RWPE1 (cell line): ENCODE measurements at places on chromosomes 3 and 15.

DNA sequence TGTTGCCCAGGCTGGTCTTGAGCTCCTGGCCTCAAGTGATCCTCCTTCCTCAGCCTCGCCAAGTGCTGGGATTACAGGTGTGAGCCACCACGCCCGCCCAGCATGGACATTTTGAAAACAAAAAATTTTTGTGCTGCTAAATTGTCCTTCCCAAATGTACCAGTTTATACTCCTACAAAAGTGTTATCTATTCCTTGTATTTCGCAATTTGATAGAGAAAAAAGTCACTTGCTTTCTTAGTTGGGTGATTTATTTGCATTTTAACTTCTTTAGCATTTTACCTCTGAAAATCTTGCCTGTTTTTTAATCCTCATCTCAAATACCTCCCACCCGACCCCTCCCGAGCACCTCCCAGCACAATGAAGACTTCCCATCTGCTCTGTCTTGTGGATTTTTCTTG lies 46.8 kb downstream of the PDE8A start:
- no peak for DNase-seq

- no peak for DNase-seq
Observed at GRCh38 chr3:105953831-105954230, 85.0 kb upstream of the CBLB start.

- DNase-seq = no peak
Observed at GRCh38 chr15:36106640-36107335, 472.6 kb upstream of the CDIN1 start.

- DNase-seq = no peak
Observed at GRCh38 chr3:13556207-13556606, 7.3 kb downstream of the FBLN2 start.

DNA sequence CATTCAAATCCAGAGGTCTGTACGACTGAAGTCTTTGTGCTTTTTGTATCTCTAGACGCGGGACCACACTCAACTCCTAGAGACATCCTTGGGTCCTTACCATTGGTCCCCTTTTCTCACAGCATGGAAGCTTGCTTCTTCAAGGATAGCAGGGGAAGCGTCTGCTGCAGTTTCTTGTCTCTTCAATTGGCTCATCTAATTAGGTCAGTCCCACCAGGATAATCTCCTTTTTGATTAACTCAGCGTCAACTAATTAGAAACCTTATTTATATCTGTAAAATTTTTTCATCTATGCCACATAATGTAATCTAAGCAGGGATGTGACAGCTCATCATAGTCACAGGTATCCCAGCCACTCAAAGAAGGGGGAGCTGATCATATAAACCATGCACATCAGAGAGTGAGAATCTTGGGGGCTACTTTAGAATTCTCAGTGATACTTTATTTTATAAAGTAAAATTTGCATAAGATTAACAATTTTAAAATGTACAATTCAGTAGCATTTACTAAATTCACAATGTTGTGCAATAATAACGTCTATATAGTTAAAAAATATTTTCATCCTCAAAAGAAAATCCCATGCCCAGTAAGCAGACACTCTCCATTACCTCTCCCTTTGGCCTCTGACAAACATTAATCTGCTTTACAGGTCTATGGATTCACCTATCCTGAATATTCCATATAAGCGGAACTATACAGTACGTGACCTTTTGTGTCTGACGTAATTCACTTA lies 47.5 kb upstream of the ZNF385D start:
- DNase-seq = no peak

GRCh38 chr15:60936186-60936585 lies 292.9 kb downstream of the RORA start:
- DNase-seq = no peak
